ENCODE measurements at places on chromosomes 3 and 15. TPM values are rescaled to one million over a fixed set of nuclear protein-coding genes. Genes with fewer than 3 reads are reported as not detected.

PCOLCE2 gene
- 31.6 TPM for total RNA-seq

KNG1 gene
- not detected for total RNA-seq

GOLGA6D gene
- total RNA-seq, result not detected

GP5 gene
- total RNA-seq, result 0.49 TPM

ETFA gene
- total RNA-seq, result 56.1 TPM

ERICH6 gene
- total RNA-seq, result 0.41 TPM

FGD5 gene
- total RNA-seq, result 0.18 TPM

ELL3 gene
- total RNA-seq, result 2.1 TPM

ITIH1 gene
- total RNA-seq, result not detected

NAALADL2 gene
- total RNA-seq, result 11.4 TPM

RLBP1 gene
- not detected for total RNA-seq

ACKR2 gene
- 0.41 TPM for total RNA-seq

SYNPR gene
- total RNA-seq, result not detected

EOMES gene
- total RNA-seq, result not detected

ZBED2 gene
- 0.09 TPM for total RNA-seq

XRN1 gene
- 46.9 TPM for total RNA-seq

XCR1 gene
- not detected for total RNA-seq

FOXB1 gene
- total RNA-seq, result not detected

OSBPL10 gene
- 6.7 TPM for total RNA-seq

NRG4 gene
- total RNA-seq, result not detected

EIF2B5 gene
- total RNA-seq, result 28.1 TPM

POPDC2 gene
- 1.6 TPM for total RNA-seq

SI gene
- total RNA-seq, result not detected

BFSP2 gene
- not detected for total RNA-seq

SIDT1 gene
- not detected for total RNA-seq

AMIGO3 gene
- total RNA-seq, result 0.27 TPM

CFAP20DC gene
- total RNA-seq, result 1.3 TPM

GXYLT2 gene
- total RNA-seq, result 47.8 TPM

NTRK3 gene
- 19.6 TPM for total RNA-seq

GNAI2 gene
- 195 TPM for total RNA-seq

CYP1A1 gene
- not detected for total RNA-seq

CSPG5 gene
- 0.09 TPM for total RNA-seq

ITIH3 gene
- total RNA-seq, result under 0.01 TPM

DNAJA4 gene
- 0.65 TPM for total RNA-seq

WDR49 gene
- under 0.01 TPM for total RNA-seq

KLHL40 gene
- not detected for total RNA-seq

FEZF2 gene
- not detected for total RNA-seq

AQR gene
- 34.6 TPM for total RNA-seq

PSTPIP1 gene
- not detected for total RNA-seq

ADAM10 gene
- 255 TPM for total RNA-seq

DAZL gene
- total RNA-seq, result not detected

CACNA2D3 gene
- not detected for total RNA-seq

CDHR4 gene
- total RNA-seq, result 0.09 TPM

PPM1L gene
- 1.4 TPM for total RNA-seq

FBXW12 gene
- 0.27 TPM for total RNA-seq

TNNC1 gene
- total RNA-seq, result 2.0 TPM

XIRP1 gene
- total RNA-seq, result 0.09 TPM

LRRIQ4 gene
- 0.09 TPM for total RNA-seq

GRK7 gene
- total RNA-seq, result not detected

VIPR1 gene
- 5.6 TPM for total RNA-seq

GLDN gene
- 13.3 TPM for total RNA-seq

EIF5A2 gene
- 22.3 TPM for total RNA-seq

REC114 gene
- not detected for total RNA-seq

FNDC3B gene
- total RNA-seq, result 53.0 TPM

Data from fibroblast of the aortic adventitia (primary cell).